ENCODE measurements at places on chromosomes 2 and 18. TPM values are rescaled to one million over a fixed set of nuclear protein-coding genes. Genes with fewer than 3 reads are reported as not detected.

RAD51AP2 gene
- not detected for total RNA-seq

GBX2 gene
- 30.5 TPM for total RNA-seq

NT5DC4 gene
- not detected for total RNA-seq

KIF5C gene
- 7.3 TPM for total RNA-seq

C1QL2 gene
- total RNA-seq, result not detected

IL1A gene
- 0.11 TPM for total RNA-seq

AKAIN1 gene
- not detected for total RNA-seq

MFSD2B gene
- total RNA-seq, result not detected

- H3K27me3 ChIP-seq, result no peaks in the 10 kb centered on the region
- H3K27ac ChIP-seq, result peak overlapping the region; percentile 97
- H3K4me3 ChIP-seq, result peak overlapping the region; percentile 100
- no peaks in the 10 kb centered on the region for H3K36me3 ChIP-seq
Observed at GRCh38 chr18:813172-814071, 1.4 kb upstream of the YES1 start.

DNA sequence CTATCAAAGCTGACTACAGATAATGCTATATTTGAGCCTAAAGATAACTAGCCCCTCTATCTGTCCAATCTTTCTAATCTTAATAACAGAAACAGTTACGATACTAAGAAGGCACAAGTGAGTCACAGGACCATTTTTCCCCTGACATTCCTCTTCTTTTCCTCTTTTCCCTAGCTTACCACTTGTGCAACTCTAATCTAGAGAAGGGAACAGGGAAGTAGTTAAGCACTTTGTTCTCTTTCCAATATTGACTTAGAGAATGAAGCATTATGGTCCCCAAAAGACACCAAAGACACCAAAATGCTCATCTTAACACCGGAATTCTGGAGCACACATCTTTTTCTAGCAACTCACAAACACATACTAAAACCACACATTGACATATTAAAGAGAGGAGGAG, 1.8 kb downstream of the PDE11A start:
- H3K4me1 ChIP-seq, result peaks cover 27% of the 10 kb centered on the region
- H3K4me3 ChIP-seq, result no peak overlapping the region
- no peak overlapping the region for H3K27ac ChIP-seq
- no peaks in the 10 kb centered on the region for H3K36me3 ChIP-seq
- DNase-seq, result no peak

DNA sequence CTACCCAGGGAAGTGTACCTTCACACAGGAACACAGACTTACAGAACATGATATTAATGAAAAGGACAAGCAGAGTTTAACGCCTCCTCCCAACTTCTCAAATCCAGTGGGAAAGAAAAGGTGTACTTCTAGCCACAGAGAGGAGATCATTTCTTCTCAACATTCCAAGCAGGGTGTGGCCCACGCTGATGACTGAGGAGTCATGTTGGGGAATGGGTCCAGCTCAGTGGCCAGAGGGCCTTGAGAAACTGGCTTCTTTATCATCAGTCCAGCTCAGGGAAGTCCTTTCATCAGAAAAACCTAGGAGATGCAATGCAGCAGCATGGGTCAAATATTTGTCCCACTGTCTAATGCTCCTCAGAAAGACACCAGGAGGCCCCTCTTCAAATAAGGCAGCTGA, 63.0 kb downstream of the RBM43 start:
- no peaks in the 10 kb centered on the region for H3K27me3 ChIP-seq
- H3K4me3 ChIP-seq, result no peak overlapping the region
- no peak overlapping the region for H3K27ac ChIP-seq
- DNase-seq, result peak; percentile 31
- H3K36me3 ChIP-seq, result no peaks in the 10 kb centered on the region
- 0 out of 2 replicates have a peak, but pooled peaks cover 5% of the 10 kb centered on the region for H3K4me1 ChIP-seq

DNA sequence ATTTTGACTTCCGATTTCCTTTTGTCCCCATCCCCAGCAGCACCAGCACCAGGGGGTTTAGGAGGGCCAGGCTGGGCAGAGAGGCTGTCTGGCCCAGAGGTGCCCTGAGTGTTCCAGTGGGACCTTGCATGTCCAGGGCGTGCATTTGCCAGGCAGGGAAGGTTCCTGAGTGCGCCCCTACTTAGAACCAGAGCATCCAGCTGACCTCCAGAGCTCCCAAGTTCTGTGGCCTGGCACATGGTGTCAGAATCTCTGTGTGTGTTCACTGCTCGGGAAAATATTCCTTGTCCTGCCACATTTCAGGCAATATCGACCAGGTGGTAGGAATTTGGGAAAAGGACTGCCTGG, 5.5 kb downstream of the SIX3 start:
- H3K4me1 ChIP-seq, result no peaks in the 10 kb centered on the region
- no peaks in the 10 kb centered on the region for H3K36me3 ChIP-seq
- H3K4me3 ChIP-seq, result no peak overlapping the region
- H3K27ac ChIP-seq, result no peak overlapping the region

- 0 out of 2 replicates have a peak overlapping the region, but pooled peaks have one; percentile 19 for H3K27ac ChIP-seq
- no peaks in the 10 kb centered on the region for H3K27me3 ChIP-seq
Observed at GRCh38 chr2:180368881-180369280, 361.8 kb upstream of the CWC22 start.

DNA sequence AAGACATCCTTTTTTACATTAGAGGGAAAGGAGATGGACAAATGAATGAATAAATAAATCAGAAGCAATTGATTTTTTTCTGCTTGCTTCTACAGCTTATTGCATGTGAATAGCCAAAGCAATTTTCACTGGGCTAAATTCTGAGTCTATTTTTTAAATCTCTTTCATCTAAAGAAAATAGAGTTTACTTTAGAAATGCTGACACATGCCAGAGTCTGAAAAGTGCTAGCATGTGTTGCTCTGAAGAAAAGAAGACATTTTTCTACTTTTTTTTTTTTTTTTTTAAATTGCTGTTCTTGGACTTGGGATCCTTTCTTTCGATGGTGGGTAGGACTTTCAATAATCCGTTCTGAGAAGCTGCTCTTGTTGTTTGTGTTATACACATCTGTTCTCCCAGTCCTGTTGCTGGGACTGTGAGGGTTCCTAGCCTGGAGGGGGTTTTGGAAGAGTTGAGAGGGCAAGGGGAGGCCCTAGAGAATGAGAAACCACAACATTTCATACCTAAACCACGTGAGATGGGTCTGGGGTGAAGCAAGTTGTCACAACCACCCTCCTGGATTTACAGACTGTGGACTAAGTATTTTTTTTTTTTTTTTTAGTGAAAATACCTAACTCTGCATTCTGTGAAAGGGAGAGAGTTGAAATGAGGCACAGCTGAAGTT, 193.5 kb downstream of the PRKCE start:
- no peaks in the 10 kb centered on the region for H3K27me3 ChIP-seq
- H3K36me3 ChIP-seq, result no peaks in the 10 kb centered on the region
- H3K4me3 ChIP-seq, result no peak overlapping the region
- H3K4me1 ChIP-seq, result peaks cover 9% of the 10 kb centered on the region
- no peak for DNase-seq

DNA sequence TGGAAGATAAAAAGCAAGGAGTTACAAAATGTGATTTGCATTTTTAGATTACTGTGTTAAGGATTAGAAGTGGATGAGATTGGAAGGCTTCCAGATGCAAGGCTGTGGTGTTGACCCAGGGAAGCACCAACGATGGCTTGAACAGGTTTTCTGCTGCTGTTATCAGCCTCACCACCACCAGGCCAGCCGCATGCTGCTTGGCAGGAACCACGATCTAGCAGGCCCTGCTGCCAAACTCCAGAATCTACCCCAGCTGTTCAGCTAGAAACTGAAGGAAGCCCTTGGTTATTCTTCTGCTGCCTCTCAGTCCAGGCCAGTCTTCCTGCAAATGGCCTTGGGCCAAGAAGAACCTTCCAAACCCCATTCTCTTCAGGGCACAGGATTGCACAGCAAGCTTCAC, 133.9 kb downstream of the MTCL1 start:
- H3K36me3 ChIP-seq, result no peaks in the 10 kb centered on the region
- no peak overlapping the region for H3K4me3 ChIP-seq
- DNase-seq, result no peak
- H3K27me3 ChIP-seq, result no peaks in the 10 kb centered on the region
- H3K4me1 ChIP-seq, result peaks cover 3% of the 10 kb centered on the region
- H3K27ac ChIP-seq, result peak overlapping the region; percentile 19

DNA sequence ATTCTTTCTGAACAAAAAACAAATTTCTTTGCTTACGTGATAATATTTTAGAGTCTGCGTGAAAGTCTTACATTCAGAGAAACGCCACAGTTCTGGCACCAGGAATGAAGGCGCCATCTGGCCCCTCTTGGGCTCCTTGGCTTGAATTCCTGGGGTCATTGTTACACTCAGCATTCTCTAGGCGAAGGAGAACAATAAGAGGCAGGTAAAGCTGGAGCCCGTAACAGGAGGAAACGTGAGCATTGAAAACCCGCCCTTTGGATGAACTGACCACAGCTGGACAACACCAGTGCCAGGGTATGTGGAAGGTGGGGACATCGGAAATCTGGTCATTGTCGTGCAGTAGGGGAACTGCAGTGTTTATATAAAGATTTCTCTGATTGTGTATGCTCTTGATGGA, 144.8 kb downstream of the RNF152 start:
- no peaks in the 10 kb centered on the region for H3K4me1 ChIP-seq
- H3K27ac ChIP-seq, result no peak overlapping the region
- H3K4me3 ChIP-seq, result no peak overlapping the region
- DNase-seq, result no peak
- H3K27me3 ChIP-seq, result peaks cover 41% of the 10 kb centered on the region

DNA sequence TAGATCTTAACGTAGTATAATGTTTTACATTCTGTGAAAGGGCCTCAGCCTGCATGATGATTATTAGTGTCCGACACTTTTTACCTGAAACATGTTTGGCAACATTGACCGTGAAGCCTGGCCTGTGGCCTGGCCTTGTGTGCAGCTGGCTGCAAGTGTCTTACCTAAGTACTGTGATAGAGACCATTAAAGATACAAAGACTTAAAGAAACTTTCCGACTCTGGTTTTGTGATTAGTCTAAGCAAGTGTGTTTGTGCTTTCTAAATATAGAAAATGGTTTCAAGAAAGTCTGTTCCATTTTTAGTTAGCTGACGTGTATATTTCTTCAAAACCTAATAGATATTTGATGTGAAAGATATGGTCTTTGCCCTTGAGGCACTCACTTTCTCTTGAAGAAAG, 601.8 kb downstream of the LRP1B start:
- no peak for DNase-seq
- H3K4me1 ChIP-seq, result no peaks in the 10 kb centered on the region
- H3K27me3 ChIP-seq, result no peaks in the 10 kb centered on the region
- H3K36me3 ChIP-seq, result no peaks in the 10 kb centered on the region
- no peak overlapping the region for H3K4me3 ChIP-seq

DNA sequence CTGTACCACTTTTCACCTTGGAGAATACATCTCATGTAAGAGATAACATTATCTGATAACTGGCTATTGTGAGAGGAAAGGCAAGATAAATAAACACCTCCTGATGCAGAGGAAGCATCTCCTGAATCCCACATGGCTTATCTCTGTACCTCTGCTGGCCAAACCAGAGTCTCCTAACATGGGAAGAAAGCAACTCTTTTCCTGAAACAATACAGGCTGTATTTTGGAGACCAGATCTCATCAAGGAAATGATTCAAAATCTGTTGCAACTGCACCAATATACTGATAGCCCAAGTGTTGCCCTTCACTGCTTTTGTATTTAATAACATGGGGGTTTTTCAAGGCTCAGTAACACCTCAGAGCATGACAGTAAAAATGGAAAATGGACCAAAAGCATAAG, 106.9 kb downstream of the MREG start:
- H3K4me1 ChIP-seq, result peaks cover 14% of the 10 kb centered on the region
- no peak overlapping the region for H3K4me3 ChIP-seq

- peak; percentile 74 for DNase-seq
- no peaks in the 10 kb centered on the region for H3K36me3 ChIP-seq
- no peak overlapping the region for H3K4me3 ChIP-seq
- H3K27ac ChIP-seq, result no peak overlapping the region
Observed at GRCh38 chr18:24488824-24489493, 28.5 kb downstream of the HRH4 start.

- H3K4me1 ChIP-seq, result no peaks in the 10 kb centered on the region
- H3K27ac ChIP-seq, result no peak overlapping the region
- DNase-seq, result no peak
- H3K36me3 ChIP-seq, result no peaks in the 10 kb centered on the region
- H3K27me3 ChIP-seq, result no peaks in the 10 kb centered on the region
Observed at GRCh38 chr2:28174211-28174610, 218.4 kb upstream of the FOSL2 start.

DNA sequence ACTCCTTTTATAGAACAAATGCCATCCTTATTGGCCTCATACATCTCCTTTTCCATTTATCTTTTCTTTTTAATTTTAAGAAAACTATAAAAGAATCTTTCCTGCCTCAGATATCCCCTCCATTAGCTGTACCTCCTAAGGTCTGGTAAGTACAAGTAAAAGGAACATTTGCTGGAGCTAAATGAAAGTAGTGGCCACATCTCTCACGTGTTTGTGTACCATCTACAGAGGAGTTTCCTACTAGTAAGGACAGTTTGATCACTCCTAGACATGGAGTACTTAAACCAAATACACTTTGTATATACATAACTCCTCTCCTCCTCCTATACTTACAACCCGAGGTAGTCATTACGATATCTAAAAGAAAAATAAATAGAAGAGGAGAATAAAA, 504.8 kb downstream of the LRRTM4 start:
- no peaks in the 10 kb centered on the region for H3K36me3 ChIP-seq
- DNase-seq, result no peak
- no peaks in the 10 kb centered on the region for H3K4me1 ChIP-seq
- no peak overlapping the region for H3K27ac ChIP-seq
- no peaks in the 10 kb centered on the region for H3K27me3 ChIP-seq

DNA sequence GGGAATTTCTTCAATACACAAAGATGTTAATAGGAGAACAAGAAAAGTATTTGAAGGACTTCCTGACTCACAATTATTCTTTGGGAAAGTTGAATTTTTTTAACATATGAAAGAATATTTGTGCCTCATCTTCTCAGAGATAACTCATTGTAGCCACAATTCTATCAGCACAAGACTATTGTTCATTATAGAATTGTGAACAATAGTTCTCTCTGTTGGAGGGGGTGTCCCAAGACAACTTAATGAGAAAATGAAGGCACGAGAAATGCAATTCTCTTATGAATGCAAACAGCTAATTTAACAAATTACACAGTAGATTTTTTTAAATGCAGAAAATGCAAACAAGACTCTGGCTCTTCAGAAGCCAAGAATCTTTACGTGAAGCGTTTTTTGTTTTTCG, 157.0 kb downstream of the BARD1 start:
- no peak for DNase-seq
- H3K4me3 ChIP-seq, result no peak overlapping the region
- no peaks in the 10 kb centered on the region for H3K4me1 ChIP-seq
- H3K36me3 ChIP-seq, result no peaks in the 10 kb centered on the region

DNA sequence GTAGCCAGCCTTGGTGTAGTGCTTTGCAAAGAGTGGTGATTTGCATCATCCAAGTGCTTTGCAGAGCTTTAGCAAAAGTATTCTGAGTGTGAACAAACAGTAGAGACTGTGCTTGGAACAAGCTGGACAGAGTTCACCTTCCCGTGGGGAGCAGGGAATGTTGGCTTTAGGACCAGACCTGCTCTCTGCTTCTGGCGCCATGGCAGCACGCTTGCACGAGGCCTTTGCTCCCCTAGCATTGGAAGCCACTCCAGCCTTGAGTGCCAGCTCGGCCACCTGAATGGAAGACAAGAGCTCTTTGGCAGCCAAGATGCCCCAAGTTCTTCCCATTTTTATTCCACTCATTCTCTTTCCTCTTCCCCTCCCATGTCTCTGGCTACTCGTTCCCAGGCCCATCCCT, 250.8 kb upstream of the OSR1 start:
- no peak overlapping the region for H3K4me3 ChIP-seq
- H3K4me1 ChIP-seq, result peaks cover 32% of the 10 kb centered on the region
- no peaks in the 10 kb centered on the region for H3K27me3 ChIP-seq
- no peak overlapping the region for H3K27ac ChIP-seq
- DNase-seq, result no peak
